Astrocyte of the cerebellum (primary cell): ENCODE measurements at places on chromosomes 3 and 15.

DNA sequence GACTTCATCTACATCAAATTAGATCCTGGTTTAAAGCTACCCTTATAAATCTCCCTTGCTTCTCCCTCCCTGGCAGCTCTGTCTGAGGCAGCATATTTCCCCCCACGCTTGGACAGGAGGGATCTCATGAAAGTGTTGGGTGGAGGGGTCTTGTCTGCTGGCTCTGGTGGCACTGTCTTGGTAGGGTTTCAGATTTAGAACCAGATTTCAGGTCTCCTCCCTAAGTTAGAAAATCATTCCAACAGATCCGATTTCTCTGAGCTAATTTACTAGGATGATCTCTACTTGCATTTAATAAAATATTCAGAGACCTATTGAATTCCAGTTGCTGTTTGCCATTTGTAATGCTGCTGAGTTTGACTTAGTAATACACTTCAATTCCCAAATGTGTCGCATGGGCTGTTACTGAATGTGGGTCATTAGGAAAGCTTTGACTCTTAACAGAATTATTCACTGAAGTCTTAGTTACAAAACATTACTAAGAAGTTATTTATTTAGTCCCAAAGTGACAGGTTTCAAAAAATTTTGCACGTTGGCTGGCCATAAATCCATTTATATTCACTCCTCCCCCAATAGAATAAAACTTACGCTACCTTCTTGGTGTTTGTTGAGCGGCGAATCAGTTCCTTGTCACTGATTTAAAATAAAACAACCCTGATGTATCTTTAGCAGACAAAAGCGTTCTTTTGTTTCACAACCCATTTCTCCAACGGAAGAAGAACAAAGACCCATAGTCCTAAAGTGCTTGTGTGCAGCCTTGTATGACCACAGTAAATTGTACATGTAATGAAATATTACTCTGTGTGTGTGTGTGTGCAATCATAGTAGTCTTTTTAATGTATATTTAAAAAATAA, 84.5 kb downstream of the TRAK1 start:
- no peak for DNase-seq

DNA sequence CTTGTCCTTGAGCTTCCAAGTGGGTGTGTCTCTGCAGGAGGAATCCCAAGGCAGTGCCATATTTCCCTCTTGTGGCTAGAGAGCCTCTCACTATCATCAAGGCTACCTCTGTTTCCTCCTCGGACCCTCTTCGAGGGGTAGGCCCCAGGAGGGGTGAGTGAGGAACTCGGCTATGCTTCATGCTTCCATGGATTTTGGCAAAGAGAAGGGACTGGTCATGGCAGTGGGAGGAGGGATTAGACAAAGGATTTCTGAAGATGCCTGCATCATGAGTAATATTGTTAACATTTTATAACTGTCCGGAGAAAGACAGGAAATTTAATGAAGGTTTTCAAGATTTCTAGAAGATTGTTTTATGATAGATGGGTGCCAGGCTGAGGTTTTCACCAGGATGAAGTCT, 241.5 kb downstream of the CLSTN2 start:
- peak; percentile 4 for DNase-seq

DNA sequence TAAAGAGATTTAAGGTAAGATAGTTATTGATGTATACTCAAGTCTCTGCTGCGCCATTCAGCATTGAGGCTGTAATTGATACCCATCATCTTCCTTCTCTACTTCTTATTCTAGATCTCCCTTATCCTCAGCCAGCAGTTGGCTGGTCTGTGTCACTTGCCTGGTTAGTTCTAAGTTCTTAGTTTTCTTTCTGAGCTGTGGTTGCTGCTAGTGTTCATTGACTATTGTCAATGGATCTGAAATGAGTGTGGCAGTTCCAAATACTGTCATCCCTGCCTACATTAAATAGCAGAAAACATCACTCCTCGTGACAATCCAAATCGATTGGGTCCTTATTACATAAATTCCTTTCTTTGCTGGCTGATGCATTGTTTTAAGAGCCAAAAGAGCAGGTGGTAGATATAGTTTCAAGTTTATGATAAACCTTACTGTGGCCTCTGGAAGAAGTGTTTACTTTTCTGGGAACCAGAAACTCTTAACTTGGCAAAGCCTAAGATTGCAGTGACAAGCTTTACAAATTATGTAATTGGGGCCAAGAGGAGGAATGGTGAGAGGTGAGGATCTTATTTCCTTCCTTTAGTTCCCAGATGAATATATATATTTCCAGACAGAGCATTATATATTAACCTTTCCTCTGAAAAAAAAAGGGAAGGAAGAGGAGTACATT, 168.0 kb downstream of the GMNC start:
- no peak for DNase-seq

- DNase-seq: no peak
Measured at GRCh38 chr15:99590913-99591646, 25.3 kb downstream of the MEF2A start.

GRCh38 chr3:134236505-134237170, 14.0 kb downstream of the RYK start:
- no peak for DNase-seq

DNA sequence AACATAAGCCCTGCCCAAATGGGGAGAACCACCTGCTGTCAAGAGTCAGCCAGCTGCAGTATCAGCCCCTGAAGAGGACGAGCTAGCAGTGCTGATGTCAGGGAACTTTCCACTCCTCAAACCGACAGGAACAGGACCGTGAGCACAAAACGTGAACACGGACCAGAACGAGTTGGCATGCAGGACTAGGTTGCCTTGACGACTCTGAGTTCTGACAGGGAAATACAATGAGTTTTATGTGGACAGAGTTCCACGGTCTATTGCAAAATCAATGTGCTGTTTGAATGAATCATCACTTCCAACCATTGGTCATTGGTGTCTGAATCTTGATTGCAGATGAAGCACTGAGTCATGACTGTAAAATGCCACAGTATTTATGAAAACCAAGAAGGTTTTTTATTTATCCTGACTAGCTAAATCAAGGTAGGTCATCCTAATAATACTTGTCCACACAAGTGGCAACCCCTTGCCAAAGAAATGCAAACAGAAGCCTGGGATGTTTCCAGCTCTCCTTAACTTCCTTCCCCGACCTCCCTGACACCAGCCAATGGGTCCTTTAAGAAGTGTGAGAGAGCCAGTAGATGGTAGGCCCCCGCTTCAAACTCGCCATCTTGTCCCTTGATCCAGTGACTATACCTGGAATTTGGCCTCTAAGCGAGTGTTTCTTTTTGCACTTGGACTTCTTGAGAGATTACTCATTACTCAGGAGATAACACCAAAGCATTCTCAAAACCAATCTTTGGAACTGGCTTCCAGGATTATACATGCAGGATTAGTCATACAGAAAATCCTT, 119.6 kb downstream of the ASB7 start:
- DNase-seq: peak; percentile 99

DNA sequence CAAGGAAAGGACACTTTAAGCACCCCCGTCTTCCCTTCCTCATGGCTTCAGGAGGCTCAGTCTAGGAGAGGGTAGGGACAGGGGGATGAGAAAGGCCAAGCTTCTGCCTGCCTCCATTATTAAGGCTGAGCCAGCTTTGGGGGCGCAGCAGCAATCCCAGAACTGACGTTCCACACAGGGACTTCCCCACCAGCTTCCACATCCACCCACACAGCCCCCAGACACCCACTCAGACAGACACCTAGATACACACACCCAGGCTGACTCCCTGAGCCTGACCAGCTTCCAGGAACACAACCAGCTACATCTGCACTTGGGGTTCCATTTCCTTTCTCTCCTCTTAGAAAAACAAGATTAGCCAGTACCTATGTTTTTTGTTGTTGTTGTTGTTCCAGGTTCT, 4.7 kb downstream of the HCN4 start:
- DNase-seq: no peak

GRCh38 chr3:88879905-88880304, 227.5 kb upstream of the EPHA3 start:
- no peak for DNase-seq
